ENCODE measurements at places on chromosomes 16 and 17. TPM values are rescaled to one million over a fixed set of nuclear protein-coding genes. Genes with fewer than 3 reads are reported as not detected.
A peak's percentile ranks its signal among the peaks of the same experiment; 100 is the strongest.

CDRT15L2 gene
- not detected for polyA plus RNA-seq

HBA2 gene
- not detected for polyA plus RNA-seq

KARS1 gene
- 86.6 TPM for polyA plus RNA-seq

FOXN1 gene
- polyA plus RNA-seq, result not detected

ZP2 gene
- not detected for polyA plus RNA-seq

EVPLL gene
- polyA plus RNA-seq, result not detected

GFAP gene
- polyA plus RNA-seq, result not detected

CCL7 gene
- 1.2 TPM for polyA plus RNA-seq

SLC9A5 gene
- 2.7 TPM for polyA plus RNA-seq

TLCD3B gene
- polyA plus RNA-seq, result not detected

KRT9 gene
- polyA plus RNA-seq, result not detected

NOS2 gene
- 2.5 TPM for polyA plus RNA-seq

EVPL gene
- 4.6 TPM for polyA plus RNA-seq

DNA sequence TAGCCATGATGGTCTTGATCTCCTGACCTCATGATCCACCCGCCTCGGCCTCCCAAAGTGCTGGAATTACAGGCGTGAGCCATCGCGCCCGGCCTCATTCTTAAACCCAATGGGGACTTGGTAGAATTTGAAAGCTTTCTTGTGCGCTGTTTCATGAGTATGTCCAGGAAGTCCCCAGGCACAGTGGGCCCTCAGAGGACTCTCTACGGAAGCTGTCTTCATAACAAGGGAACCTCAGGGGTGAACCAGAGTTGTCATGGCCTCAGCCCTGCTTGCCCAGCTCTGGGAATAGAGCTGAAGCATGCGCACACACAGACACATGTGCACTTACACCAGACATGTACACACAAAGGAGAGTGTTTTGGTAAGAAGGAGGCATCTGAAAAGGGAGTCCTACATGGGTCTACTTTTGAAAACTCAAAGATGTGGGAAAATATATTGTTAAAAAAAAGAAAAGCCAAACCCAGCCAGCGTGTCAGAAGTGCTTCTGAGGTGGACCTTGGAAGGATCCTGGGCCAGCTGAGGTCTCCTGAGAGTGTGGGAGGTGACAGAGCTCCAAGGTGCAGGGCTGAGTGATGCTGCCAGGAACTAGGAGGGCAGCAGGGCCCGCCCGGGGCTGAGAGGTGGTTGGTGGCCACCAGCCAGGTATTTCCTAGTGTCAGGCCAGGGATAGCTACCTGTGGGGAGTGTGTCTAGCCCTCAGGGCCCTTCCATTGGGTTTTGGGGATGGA, 54.6 kb downstream of the EPN2 start:
- no peaks in the 10 kb centered on the region for H3K36me3 ChIP-seq
- H3K4me1 ChIP-seq, result peaks cover 5% of the 10 kb centered on the region
- H3K27ac ChIP-seq, result no peak overlapping the region
- H3K27me3 ChIP-seq, result no peaks in the 10 kb centered on the region
- no peak for DNase-seq
- H3K4me3 ChIP-seq, result no peak overlapping the region

GRCh38 chr16:11229906-11230305, 26.1 kb downstream of the SOCS1 start:
- H3K27ac ChIP-seq, result no peak overlapping the region
- no peaks in the 10 kb centered on the region for H3K27me3 ChIP-seq
- H3K36me3 ChIP-seq, result no peaks in the 10 kb centered on the region

GRCh38 chr17:27081002-27081638, 212.8 kb upstream of the WSB1 start:
- H3K27ac ChIP-seq, result no peak overlapping the region
- H3K4me3 ChIP-seq, result no peak overlapping the region
- H3K27me3 ChIP-seq, result no peaks in the 10 kb centered on the region
- H3K36me3 ChIP-seq, result no peaks in the 10 kb centered on the region
- DNase-seq, result no peak

DNA sequence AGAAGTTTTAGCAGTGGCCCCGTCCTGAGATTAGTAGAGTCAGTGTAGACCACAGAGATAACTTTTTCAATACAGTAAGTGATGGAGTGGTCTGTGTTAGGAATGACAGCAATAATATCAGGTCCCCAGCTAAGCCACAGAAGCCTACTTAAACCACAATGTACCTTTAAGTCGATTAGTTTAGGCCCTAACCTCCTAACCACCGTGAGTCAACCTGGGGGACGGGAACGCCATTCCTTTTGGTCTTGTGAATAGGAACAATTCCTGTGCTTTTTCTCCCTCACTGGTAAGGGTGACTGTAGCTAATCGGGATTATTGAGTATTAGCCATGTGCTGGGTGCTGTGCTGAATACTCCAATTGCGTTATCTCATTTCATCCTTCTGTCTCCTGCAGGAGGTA, 14.0 kb downstream of the YPEL2 start:
- no peak for DNase-seq
- no peak overlapping the region for H3K27ac ChIP-seq
- H3K27me3 ChIP-seq, result no peaks in the 10 kb centered on the region

DNA sequence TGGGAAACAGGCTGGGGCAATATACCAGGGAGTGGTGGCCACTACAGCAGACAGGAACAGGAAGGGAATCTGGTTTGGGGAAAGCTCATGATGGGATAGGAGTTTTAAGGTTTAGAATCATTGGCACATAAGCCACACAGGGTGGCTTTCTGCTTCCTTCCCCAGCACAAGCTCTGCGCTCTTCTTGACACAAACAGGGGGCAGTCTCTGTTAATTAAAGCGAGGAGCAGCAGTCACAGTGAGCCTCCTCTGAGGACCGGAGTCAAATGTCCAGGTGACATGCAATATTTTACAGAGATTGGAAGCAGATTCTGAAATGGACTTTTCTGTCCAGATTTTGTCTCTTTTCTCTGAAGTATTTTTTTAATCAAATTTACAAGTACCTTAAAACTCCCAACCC, 2.8 kb upstream of the SHISA9 start:
- no peak overlapping the region for H3K4me3 ChIP-seq
- H3K4me1 ChIP-seq, result peaks cover 15% of the 10 kb centered on the region
- peaks cover 40% of the 10 kb centered on the region for H3K27me3 ChIP-seq
- DNase-seq, result peak; percentile 27

DNA sequence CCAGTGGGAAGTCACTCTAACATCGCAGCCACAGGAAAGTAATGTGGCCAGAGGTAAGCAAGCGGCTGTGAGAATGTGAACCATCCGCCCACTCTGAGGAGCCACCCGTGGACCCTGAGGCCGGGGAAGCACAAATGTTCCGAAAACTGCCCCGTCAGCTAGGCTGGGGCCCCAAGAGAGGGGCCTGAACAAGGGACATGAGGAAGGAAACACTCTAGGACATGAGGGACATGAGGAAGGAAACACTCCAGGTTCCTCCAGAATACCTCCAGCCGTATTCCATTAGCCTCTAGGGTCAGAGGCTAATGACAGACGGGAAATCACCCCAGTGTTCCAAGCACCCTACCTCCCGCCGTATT, 317 bp downstream of the TEFM start:
- H3K4me1 ChIP-seq, result peaks cover 5% of the 10 kb centered on the region
- peak overlapping the region; percentile 86 for H3K4me3 ChIP-seq
- peak; percentile 14 for DNase-seq
- no peaks in the 10 kb centered on the region for H3K36me3 ChIP-seq

DNA sequence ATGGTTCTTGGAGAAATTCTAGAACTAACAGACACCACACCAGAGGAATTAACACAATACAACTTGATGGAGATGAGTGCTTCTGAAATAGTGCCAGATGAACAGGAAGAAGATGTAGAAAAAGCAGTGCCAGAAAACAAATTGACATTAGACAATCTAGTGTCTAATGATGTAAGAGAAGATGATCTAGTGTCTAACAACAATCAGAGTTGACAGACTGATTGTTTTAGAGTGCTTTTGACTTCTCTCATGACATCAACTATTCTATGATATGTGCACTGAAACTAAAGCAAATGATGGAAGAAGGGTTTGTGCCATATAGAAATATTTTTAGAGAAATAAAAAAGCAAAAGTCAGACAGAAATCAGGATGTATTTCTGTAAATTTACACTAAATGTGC, 646.1 kb upstream of the KIF2B start:
- H3K27me3 ChIP-seq, result no peaks in the 10 kb centered on the region
- no peak overlapping the region for H3K4me3 ChIP-seq
- no peak overlapping the region for H3K27ac ChIP-seq
- H3K4me1 ChIP-seq, result no peaks in the 10 kb centered on the region
- no peak for DNase-seq
- no peaks in the 10 kb centered on the region for H3K36me3 ChIP-seq

- no peaks in the 10 kb centered on the region for H3K27me3 ChIP-seq
- peaks cover 12% of the 10 kb centered on the region for H3K4me1 ChIP-seq
- H3K36me3 ChIP-seq, result no peaks in the 10 kb centered on the region
- H3K27ac ChIP-seq, result no peak overlapping the region
- no peak overlapping the region for H3K4me3 ChIP-seq
These were observed 69.8 kb upstream of the RPH3AL start for GRCh38 chr17:422196-422930.

DNA sequence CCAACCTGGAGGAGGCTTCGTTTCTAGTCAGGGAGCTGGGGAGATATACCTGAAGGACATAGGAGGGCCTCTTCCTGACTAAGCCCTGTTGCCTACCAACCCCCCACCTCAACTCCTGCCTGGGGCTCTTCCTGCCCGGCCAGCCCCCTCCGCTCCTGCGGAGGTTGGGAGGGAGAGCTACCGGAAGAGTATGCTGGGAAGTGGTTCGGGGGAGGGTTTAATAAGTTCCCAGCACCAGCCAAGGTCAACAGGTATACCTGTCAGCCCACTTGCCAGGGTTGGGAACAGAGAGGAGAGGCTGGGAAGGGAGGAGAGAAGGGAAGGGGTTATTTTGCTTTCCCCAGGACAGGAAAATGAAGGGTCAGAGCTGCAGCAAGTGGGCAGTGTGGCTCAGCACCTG, 4.7 kb downstream of the PPP1R1B start:
- H3K27ac ChIP-seq, result no peak overlapping the region
- no peaks in the 10 kb centered on the region for H3K36me3 ChIP-seq
- H3K4me1 ChIP-seq, result peaks cover 35% of the 10 kb centered on the region
- H3K4me3 ChIP-seq, result no peak overlapping the region
- H3K27me3 ChIP-seq, result peaks cover 26% of the 10 kb centered on the region
- no peak for DNase-seq

DNA sequence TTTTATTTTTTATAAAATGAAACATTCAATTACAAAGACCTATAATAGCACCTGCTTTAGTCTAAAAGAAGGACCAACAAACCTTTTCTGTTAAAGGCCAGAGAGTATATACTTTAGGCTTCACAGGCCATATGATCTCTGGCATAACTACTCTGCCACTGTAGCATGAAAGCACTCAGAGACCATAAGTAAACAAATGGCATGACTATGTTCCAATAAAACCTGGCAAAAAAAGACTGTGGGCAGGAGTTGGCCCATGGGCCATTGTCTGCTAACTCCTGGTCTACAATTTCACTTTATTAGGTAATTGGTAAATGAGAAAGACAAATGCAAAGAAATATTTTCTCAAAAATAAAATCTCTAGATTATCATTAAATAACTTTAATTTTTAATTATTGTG, 14.9 kb downstream of the CEP112 start:
- no peaks in the 10 kb centered on the region for H3K27me3 ChIP-seq
- H3K36me3 ChIP-seq, result no peaks in the 10 kb centered on the region
- H3K4me3 ChIP-seq, result no peak overlapping the region
- H3K27ac ChIP-seq, result no peak overlapping the region

DNA sequence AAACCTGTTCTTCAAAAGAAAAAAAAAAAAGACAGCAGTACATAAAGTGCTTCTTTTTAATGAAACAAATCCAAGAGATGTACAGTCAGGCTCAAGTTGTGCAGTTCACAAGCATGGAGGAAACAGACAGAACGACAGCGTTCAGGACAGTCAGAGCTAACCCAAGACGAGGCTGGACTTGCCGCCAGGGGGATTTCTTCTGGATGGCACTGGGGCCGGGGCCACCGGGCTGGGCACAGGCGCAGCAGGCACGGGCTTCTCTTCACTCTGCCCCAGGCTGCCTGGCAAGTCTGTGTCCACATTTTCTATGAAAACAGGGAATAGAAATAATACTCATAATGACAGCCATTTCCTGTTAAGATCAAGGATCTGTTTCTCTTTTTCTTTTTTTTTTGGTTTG, 4.4 kb upstream of the NT5C start:
- H3K4me1 ChIP-seq, result peaks cover 7% of the 10 kb centered on the region
- no peaks in the 10 kb centered on the region for H3K36me3 ChIP-seq
- no peak overlapping the region for H3K4me3 ChIP-seq
- H3K27me3 ChIP-seq, result no peaks in the 10 kb centered on the region
- H3K27ac ChIP-seq, result no peak overlapping the region
- no peak for DNase-seq

DNA sequence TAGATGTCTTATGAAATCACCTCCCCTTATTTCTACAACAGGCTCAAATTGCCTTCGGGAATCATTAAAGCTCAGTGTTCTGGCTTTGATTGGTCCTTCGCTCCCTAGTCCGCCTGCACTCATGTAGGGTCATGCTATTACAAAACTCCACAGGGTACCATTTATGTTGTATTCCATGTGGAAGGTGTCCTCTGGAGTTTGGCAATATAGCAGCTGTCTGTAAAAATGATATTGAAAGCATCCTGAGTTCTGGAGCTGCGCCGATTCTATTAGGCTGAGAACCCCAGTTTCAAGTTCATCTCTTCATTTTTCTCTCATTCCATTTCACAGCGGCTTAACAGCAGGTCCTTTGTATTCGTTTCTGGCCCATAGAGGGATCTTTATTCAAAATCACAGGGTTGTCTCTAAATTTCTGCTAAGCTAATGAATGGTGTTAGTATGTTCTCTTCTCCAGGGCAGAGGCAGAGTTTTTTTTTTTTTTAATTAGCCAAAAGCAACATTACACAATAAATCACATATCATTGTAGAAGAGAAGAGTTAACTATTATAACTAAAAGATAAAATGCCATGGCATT, 71.9 kb upstream of the TEKT1 start:
- H3K36me3 ChIP-seq, result no peaks in the 10 kb centered on the region
- no peak overlapping the region for H3K27ac ChIP-seq
- no peaks in the 10 kb centered on the region for H3K4me1 ChIP-seq
- H3K4me3 ChIP-seq, result no peak overlapping the region

DNA sequence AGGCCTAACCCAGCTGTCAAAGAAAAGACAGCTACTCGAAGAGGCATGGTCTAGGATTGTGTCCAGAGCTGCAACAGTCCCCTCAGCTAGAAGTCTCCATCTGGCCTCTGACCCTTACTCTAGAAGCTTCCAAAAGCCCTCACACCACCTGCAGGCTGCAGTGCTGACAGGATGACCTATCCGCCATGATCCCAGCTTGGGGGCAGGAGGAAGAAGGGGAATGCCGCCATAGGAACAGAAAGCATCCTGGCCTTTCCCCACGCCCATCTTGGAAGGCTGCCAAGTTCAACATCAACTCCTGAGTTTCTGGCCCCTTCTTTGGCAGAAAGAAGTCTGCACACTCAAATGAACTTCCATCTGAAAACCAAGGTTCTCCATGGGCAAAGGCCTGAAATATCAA, 3.1 kb upstream of the KRT36 start:
- no peaks in the 10 kb centered on the region for H3K36me3 ChIP-seq
- peak; percentile 66 for DNase-seq
- peaks cover 8% of the 10 kb centered on the region for H3K4me1 ChIP-seq
- H3K27me3 ChIP-seq, result no peaks in the 10 kb centered on the region
- no peak overlapping the region for H3K4me3 ChIP-seq

DNA sequence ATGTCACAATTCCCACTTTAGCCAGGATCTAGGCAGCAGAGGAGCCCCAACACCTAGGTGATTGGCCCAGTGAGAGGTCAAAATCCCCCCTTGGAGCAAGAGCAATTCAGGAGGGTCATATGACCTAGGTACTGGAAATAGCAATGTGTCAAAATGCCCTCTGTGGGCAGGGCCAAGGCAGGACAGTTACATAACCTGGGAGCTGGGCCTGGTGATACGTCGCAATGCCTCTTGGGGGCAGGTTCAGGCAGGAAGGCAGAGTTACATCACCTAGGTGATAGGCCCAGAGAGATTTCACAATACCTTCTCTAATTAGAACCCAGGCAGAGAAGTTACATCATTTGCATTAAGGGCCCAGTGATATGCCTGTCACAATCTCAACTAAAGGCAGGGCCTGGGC, 1906.3 kb downstream of the TP53TG3F start:
- no peak overlapping the region for H3K27ac ChIP-seq
- H3K27me3 ChIP-seq, result no peaks in the 10 kb centered on the region
- no peak overlapping the region for H3K4me3 ChIP-seq
- H3K36me3 ChIP-seq, result no peaks in the 10 kb centered on the region

All from hepatocyte (in vitro differentiated cells).